Activated CD4-positive, alpha-beta T cell treated with anti-CD3 and anti-CD28 coated beads, Interleukin-2, amount 50 U/mL, for 48 hours (primary cell): ENCODE measurements at places on chromosomes 3 and 15.

DNA sequence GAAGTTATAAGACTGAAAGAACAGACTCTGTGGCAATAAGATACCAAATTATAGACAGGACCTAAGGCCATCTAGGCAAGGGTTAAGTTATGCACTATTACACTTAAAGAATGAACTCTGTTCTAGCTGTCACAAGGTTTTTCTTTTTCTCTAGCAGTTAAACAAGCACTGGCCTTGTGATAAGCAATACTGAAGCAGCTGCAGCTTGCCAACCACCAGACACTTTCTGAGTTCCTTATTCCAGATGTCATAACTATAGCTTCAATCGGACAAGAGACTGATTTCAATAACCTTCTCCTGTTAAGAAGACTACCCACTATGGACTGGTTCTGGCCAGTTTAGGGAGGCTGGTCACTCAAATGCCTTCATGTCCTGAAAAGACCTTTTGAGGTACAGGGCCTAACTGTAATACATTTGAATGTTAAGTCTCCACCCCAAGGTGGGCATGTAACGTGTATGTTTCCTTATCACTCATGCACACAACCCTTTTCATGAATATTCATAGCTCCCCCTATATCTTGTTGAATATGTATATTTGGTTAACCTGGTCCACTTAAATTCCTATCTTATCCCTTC is 85.8 kb downstream of the CFAP20DC start:
- no peak for DNase-seq

GRCh38 chr3:129421988-129422745 is 6.3 kb downstream of the EFCAB12 start:
- no peak for DNase-seq

- DNase-seq, result no peak
These were observed 181.2 kb downstream of the NECTIN3 start for GRCh38 chr3:111252779-111253178.

DNA sequence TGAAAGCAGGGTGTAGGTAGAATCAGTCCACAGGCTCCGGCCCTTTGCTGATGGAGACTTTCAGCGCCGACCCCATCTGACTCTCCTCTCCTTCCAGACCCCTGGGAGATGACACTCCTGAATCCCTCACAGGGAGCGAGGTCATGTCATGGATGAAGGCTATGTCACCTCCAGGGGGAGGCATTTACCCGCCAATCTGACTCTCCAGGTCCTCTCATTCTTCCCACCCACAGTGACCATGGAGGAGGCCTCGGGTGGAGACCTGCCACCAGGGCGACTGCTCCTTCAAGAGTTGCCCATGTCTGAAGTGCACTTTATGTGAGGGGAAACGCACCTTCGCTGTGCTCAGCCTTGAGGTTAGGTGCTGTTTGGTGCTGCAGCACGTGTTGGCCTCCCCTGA is 112.7 kb downstream of the KLF13 start:
- DNase-seq, result peak; percentile 59

GRCh38 chr3:197997936-197998335 is 37.9 kb downstream of the LMLN start:
- no peak for DNase-seq

DNA sequence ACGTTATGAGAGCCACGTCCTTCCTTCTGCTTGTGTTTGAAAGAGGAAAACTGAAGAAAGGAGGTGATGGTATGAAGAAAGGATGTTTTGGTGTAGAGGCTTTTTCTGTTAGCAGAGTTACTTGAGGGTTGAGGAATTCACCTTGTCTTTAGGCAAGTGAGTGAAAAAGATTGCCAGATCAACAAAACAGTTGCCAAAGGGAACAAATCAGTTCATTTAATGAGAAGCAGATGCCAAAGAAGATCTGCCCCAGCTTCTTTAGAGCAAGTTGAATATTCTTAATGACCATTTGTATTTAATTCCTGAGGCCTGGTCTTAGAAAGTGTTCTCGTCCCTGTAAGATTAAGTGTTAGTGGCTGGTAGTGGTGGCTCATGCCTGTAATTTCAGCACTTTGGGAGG is 2.6 kb downstream of the CHCHD6 start:
- DNase-seq, result no peak

- peak; percentile 13 for DNase-seq
These were observed 28.1 kb downstream of the CPNE4 start for GRCh38 chr3:132006605-132007204.

DNA sequence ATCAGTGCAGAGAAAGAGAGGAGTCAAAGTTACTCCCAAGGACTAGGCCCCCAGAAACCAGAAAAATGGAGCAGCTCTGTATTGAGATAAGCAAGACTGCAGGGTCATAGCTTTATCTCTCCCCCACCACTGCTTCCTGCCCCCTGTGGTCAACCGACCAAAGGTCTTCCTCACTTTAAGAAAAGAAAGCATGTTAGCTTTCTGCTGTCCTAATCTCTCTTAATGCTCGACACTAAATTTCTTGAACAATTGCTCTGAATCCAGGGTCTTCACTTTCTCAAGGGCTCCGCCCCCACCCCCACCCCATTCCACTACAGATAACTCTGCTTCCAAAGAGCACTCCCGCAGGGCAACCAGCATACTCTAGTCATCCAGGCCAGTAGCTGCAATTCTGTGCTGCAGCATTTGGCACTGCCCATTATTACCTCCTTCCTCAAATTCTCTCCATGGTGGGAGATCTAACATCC is 31.9 kb downstream of the TNIK start:
- no peak for DNase-seq

DNA sequence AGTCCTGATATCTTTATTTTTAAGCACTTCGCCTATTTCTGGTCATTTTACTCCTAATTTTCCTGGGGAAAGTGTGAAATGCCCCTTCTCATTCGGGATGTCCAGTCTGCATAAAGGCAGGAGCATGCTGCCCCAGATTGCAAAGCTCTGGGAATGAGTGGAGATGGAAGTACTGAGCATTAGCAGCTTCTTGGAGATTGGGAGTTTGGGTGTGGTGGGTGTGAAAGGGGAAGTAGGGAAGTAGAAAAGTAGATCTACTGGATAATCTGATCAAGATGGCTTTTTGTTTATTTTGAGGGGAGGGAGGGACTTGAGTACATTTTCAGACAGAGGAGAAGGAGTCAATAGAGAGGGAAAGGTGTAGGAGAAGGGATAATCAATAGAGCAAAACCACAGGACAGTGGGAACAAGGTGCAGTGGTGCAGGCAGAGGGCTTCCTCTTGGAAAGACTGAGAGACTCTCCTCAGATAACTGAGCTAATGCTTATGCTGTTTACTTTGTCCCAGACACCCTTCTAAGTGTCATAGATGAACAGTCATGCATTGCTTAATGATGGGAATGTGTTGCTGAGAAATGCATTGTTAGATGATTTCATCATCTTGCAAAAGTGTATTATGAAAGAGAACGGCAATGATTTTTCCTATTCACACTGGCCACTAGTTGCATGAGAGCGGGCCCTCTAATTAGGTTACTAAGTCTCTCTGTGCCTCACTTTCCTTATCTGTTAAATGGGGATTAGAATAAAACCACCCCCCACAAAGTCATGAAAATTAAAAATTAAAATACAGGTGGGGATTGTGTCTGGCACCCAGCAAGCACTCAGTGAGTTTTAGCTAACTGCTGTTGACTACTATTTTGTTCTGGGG is 45.5 kb downstream of the PHLDB2 start:
- DNase-seq, result no peak

- no peak for DNase-seq
These were observed 36.5 kb upstream of the UACA start for GRCh38 chr15:70799667-70800450.

DNA sequence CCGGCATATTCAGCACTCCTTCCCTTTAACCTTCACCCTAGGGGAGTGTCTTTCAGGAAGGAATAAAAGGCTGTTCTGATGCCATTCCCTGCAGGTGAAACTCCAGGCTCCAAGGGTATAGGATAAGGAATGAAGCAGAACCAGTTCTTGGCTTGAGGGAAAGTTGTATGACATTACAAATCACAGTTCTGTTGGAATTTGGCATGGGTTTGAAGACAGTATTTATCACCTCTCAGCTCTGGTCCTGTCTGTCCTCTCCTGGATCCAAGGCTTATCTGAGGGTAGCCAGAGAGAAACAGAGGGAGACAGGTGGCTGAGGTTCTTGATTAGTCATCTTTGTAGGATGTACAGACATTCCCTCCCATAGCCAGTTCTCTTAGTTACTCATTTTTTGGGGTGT is 37.1 kb downstream of the RAB11A start:
- DNase-seq, result no peak

- no peak for DNase-seq
These were observed 8.6 kb downstream of the GABRR3 start for GRCh38 chr3:98026425-98027084.

GRCh38 chr3:11629716-11630115 is 14.0 kb downstream of the VGLL4 start:
- no peak for DNase-seq

GRCh38 chr3:168612671-168613070 is 516.9 kb upstream of the GOLIM4 start:
- no peak for DNase-seq

DNA sequence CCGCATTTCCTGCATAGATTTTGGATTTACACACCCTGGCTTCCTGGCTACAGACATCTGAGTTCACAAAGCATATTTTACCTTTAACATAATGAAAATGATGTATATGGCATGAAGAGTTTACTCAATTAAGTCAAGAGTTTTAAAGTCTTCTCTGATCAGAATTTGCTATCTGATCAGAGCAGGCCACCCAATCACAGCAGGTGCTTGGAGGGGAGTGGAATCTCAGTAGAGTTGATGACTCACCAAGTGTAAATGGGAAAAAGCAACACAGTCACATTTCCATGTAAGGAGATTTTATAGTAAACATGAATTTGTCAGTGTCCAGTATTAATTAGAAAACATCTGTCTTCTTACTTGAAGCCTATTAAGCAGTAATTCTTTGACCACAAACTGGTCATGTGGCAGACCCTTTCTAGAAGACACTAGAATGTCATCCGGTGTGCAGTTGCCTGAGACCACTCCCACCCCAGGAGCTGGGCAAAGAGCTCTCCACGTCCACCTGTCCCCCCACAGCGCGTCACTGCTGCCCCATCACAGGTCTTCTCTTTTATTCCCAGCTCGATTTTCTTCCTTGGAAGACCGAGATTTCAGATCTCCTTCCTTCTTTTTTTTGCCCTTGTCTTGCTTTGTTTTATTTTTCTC is 10.8 kb downstream of the MESD start:
- no peak for DNase-seq

DNA sequence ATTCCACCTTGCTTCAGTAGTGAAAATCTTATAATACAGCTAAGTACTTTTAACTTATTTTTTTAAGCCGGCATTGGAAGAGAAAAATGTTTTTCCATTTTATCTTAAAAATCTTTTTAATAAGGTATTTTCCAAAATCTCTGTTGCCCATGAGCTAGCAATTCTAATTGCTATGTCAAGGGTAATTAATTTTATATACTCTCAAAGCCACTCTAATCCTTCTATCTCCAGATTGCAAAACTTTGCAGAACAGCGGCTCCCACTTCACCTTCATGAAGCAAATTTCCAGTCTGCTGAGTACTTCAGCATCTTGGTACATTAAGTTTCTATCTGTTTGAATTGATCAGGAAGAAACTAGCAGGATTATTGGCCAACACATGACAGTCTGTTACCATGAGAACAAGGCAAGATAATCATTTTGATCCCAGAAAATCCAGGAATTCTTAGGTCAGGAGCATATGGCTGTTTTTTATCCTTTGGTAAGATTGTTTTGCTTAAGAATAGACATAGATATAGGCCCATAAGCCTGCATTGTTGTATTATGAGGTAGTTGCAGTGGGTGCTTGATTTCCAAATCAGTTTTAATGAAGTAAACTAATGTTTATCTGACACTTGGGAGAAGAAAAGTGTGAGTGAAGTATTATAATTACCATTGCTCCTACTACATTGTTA is 6.0 kb downstream of the TIPARP start:
- no peak for DNase-seq

GRCh38 chr15:59555696-59556095 is 55.9 kb upstream of the GCNT3 start:
- no peak for DNase-seq

- DNase-seq, result no peak
These were observed 6.5 kb downstream of the PRICKLE2 start for GRCh38 chr3:64218746-64219145.

DNA sequence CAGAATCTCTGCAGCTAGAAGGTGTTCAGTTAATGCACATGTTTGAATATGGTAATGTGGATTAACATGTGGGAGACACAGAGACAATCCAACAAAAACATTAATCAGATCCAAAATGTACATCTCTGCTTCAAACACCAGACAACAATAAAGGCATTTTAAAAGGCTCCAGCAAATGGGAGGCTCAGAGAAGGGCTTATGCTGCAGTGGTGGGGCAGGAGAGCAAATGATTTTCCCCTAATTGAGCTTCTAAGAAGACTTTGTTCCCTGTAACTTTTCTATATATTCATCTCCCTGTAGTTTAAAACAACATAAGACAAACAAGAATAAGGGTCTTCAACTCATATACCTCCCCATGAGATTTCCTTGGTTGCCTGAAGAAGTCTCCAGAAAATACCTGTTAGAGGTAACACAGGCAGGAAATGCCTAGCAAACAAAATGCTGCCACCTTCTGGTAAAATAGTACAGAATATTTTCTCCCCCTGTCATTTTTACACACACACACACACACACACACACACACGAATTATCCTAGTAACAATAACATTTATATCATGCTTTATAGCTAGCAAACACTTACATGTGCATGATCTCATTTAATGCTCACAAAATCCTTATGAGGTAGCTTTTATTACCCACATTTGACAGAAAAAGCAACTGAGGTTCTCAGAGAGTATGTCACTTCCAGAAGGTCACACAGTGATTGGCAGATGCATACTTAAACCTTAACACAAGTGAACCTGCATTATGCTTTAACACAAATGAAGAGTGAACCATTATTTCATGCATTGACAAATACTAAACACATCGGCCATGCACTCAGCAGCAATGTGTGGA is 123.4 kb upstream of the MB21D2 start:
- DNase-seq, result no peak

DNA sequence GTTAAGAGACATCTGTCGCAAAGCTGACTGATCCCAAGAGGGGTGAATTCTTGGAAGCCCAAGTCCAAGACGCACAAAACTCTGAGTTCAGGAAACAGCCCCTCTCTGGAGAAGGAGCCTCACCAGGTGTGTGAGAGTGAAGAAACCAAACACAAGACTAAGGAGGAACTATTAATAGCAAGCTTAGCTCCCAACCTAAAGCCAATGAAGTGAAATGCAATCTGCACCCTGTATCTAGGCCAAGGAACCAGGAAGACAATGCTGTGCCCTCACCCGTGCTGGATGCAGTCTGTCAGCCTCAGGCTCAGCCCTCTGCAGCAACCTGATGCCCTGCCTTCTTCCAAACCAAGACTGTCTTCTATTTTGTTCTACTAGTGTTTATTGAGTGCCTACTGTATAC is 22.5 kb upstream of the THBS1 start:
- no peak for DNase-seq

- no peak for DNase-seq
These were observed 68.1 kb downstream of the TM4SF4 start for GRCh38 chr3:149542375-149543312.
